Lung (tissue), 17 donors: ENCODE measurements at places on chromosomes 1 and 21. TPM values are rescaled to one million over a fixed set of nuclear protein-coding genes. Genes with fewer than 3 reads are reported as not detected.

CFHR1 gene
- 0.82 TPM for total RNA-seq

CXADR gene
- 40.2 TPM for total RNA-seq

CFHR2 gene
- not detected for total RNA-seq

SLAMF7 gene
- total RNA-seq, result 11.5 TPM

TEDDM1 gene
- not detected for total RNA-seq

TTC34 gene
- total RNA-seq, result 3.3 TPM

FMN2 gene
- total RNA-seq, result 2.7 TPM

TMEM269 gene
- 0.09 TPM for total RNA-seq

SLC1A7 gene
- 0.14 TPM for total RNA-seq

TRPM2 gene
- 13.1 TPM for total RNA-seq

NHLH1 gene
- total RNA-seq, result 0.18 TPM

PRR9 gene
- total RNA-seq, result not detected

ANKRD35 gene
- total RNA-seq, result 3.7 TPM

PERM1 gene
- total RNA-seq, result 0.15 TPM

TCHH gene
- total RNA-seq, result 0.03 TPM

NUDT4B gene
- 1.3 TPM for total RNA-seq

C1orf185 gene
- not detected for total RNA-seq

PDZK1 gene
- total RNA-seq, result 0.57 TPM

PLA2G4A gene
- total RNA-seq, result 8.1 TPM

PTPRF gene
- 160 TPM for total RNA-seq
